ENCODE measurements at places on chromosomes 1 and 21. TPM values are rescaled to one million over a fixed set of nuclear protein-coding genes. Genes with fewer than 3 reads are reported as not detected.

Gene CLCNKB
- not detected for total RNA-seq

Gene KRTAP21-2
- total RNA-seq: not detected

Gene PCAT6
- total RNA-seq: not detected

Gene CCNL2
- total RNA-seq: 131 TPM

Gene THEM5
- total RNA-seq: not detected

Gene LCE1E
- total RNA-seq: not detected

Gene SPATA46
- not detected for total RNA-seq

Gene DNAJC28
- total RNA-seq: 1.5 TPM

Gene PGLYRP3
- total RNA-seq: not detected

Gene NR1I3
- not detected for total RNA-seq

Gene CLDN17
- not detected for total RNA-seq

Gene LEPROT
- total RNA-seq: 71.6 TPM

Gene TTC13
- 21.3 TPM for total RNA-seq

Gene DMRTB1
- total RNA-seq: not detected

Gene PKP1
- 0.86 TPM for total RNA-seq

Gene SLC1A7
- 1.3 TPM for total RNA-seq

Gene PLA2G2A
- total RNA-seq: 136 TPM

Gene CD48
- total RNA-seq: 12.4 TPM

Gene ARHGEF16
- 13.1 TPM for total RNA-seq

Gene SPAG17
- total RNA-seq: 46.1 TPM

Gene PERM1
- total RNA-seq: 0.52 TPM

Gene DNAJB4
- total RNA-seq: 22.1 TPM

Gene SYT11
- 8.7 TPM for total RNA-seq

Gene SPRR2A
- total RNA-seq: not detected

Gene SAMD11
- 1.0 TPM for total RNA-seq

Gene ADAM30
- not detected for total RNA-seq

Gene KIF14
- total RNA-seq: 0.20 TPM

Gene TBX19
- total RNA-seq: 3.4 TPM

Gene MRPS21
- 24.9 TPM for total RNA-seq

Gene LRRC39
- total RNA-seq: 0.91 TPM

Gene LRRC3
- 4.7 TPM for total RNA-seq

Gene GSTM5
- total RNA-seq: 1.00 TPM

Gene C1QB
- total RNA-seq: 1,763 TPM
